ENCODE measurements at places on chromosomes 1 and 21.

DNA sequence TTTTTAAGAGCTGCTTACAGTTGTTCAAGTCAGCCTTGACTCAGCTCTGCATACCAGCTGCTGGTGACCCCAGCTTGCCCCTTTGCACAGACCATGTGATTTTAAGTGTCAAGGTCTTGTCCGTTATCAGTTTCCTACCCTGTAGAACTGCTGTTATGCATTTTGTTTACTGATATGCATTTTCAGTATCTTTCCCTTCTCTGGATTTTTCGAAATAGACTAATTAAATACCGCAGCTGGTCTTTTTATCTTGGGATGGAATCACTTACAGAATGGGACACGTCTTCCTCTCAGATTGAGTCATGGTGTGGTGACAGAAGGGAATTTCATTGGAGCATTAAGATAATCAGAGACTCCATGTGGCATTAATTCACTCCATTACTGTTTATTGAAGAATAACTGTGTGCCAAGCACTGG, 145.6 kb downstream of the FMN2 start:
- DNase-seq: no peak
- no peak overlapping the region for H3K27ac ChIP-seq
- H3K4me3 ChIP-seq: no peak overlapping the region
- H3K27me3 ChIP-seq: no peaks in the 10 kb centered on the region
- H3K36me3 ChIP-seq: no peaks in the 10 kb centered on the region
- H3K4me1 ChIP-seq: no peaks in the 10 kb centered on the region

GRCh38 chr1:240739754-240740153, 127.8 kb upstream of the GREM2 start:
- H3K27me3 ChIP-seq: no peaks in the 10 kb centered on the region
- H3K36me3 ChIP-seq: no peaks in the 10 kb centered on the region
- no peak overlapping the region for H3K4me3 ChIP-seq

GRCh38 chr1:232793944-232794343, 11.3 kb upstream of the MAP10 start:
- H3K4me1 ChIP-seq: peaks cover 5% of the 10 kb centered on the region
- no peaks in the 10 kb centered on the region for H3K36me3 ChIP-seq
- no peak overlapping the region for H3K4me3 ChIP-seq
- no peak for DNase-seq

- H3K4me1 ChIP-seq: no peaks in the 10 kb centered on the region
- no peaks in the 10 kb centered on the region for H3K36me3 ChIP-seq
- no peak overlapping the region for H3K4me3 ChIP-seq
- no peak overlapping the region for H3K27ac ChIP-seq
Measured at GRCh38 chr1:41640141-41640751, 155.8 kb upstream of the EDN2 start.

GRCh38 chr1:26961826-26962225, 1.6 kb upstream of the KDF1 start:
- DNase-seq: no peak
- no peaks in the 10 kb centered on the region for H3K36me3 ChIP-seq
- peaks cover 10% of the 10 kb centered on the region for H3K27me3 ChIP-seq
- no peak overlapping the region for H3K27ac ChIP-seq
- peaks cover 12% of the 10 kb centered on the region for H3K4me1 ChIP-seq

GRCh38 chr1:87213135-87213515, 115.6 kb upstream of the LMO4 start:
- no peak for DNase-seq
- H3K36me3 ChIP-seq: no peaks in the 10 kb centered on the region
- no peaks in the 10 kb centered on the region for H3K4me1 ChIP-seq
- no peaks in the 10 kb centered on the region for H3K27me3 ChIP-seq
- no peak overlapping the region for H3K4me3 ChIP-seq

DNA sequence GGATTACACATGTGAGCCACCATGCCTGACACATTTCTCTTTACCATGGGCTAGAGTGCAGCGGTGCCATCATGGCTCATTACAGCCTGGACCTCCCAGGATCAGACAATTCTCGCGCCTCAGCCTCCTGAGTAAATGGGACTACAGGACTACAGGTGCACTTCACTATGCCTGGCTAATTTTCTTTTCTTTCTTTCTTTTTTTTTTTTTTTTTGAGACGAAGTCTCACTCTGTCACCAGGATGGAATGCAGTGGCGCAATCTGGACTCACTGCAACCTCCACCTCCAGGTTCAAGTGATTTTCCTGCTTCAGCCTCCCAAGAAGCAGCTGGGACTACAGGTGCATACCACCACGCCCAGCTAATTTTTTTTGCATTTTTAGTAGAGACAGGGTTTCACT, 14.8 kb upstream of the KIF1B start:
- H3K27ac ChIP-seq: no peak overlapping the region
- H3K4me3 ChIP-seq: no peak overlapping the region
- DNase-seq: no peak
- no peaks in the 10 kb centered on the region for H3K36me3 ChIP-seq
- no peaks in the 10 kb centered on the region for H3K27me3 ChIP-seq

DNA sequence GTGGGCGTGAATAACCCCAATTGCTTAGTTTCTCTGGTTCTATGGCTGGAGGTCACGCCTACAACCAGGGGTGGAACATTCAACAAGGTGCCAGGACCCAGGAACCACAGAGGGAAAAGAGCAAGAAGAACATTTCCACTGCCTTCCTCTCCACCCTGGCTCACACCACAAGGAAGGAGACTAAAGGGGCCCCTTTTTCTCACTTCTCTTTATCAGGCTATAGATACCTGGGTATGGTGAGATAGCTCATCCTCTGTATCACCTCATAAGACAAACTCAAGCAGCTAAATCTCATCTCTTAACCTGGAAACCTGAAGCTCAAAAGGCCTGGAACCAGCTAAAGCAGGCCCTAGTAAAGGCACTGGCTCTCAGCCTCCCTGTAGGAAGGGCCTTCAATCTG, 438.8 kb upstream of the OLFM3 start:
- H3K36me3 ChIP-seq: no peaks in the 10 kb centered on the region
- H3K27ac ChIP-seq: no peak overlapping the region
- no peaks in the 10 kb centered on the region for H3K4me1 ChIP-seq
- no peak overlapping the region for H3K4me3 ChIP-seq
- no peaks in the 10 kb centered on the region for H3K27me3 ChIP-seq

DNA sequence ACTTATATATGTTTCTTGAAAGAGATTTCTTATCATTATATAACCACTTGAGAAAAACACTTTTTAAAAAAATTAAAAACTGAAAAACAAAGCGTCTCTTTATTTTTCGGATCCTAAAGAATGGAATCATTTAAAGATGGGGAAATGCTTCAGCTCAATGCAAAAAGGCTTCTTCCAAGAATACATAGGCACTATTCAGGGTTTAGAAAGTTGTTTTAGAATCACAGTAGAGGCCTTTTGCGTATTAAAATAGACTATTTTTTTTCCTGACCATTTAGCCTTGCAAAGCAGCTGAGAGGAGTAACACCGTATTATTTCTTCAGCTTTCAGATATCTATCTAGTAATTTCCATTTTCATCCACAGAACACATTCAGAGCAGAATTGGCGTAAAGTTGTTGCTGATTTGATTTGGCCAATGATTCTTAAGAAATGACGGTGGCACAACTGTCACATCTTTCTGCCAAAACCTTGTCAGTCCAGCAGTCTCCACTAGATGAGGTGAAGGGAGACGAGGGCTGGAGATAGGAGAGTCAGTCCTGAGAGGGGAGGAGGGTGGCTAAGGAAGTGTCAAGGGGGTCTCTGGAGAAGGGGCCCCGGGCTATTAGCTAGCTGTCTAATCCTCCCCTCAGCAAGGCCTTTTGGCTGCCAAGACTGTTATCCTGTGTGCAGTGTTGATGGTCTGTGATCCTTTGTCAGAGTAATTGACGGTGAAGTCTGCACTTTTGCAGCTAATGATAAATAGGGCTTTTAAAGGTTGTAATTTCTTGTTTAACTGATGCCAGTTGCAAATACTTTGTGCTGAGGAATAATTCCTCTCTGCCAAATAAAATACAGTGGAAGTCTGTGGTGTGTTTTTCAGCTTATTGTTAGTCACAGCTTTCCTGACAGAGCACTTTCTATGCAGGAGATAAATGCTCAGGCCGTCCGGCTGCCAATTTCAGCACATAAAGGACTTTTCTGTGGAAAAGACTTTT, 34.7 kb downstream of the PRRX1 start:
- H3K4me3 ChIP-seq: peak overlapping the region; percentile 18
- no peaks in the 10 kb centered on the region for H3K27me3 ChIP-seq

DNA sequence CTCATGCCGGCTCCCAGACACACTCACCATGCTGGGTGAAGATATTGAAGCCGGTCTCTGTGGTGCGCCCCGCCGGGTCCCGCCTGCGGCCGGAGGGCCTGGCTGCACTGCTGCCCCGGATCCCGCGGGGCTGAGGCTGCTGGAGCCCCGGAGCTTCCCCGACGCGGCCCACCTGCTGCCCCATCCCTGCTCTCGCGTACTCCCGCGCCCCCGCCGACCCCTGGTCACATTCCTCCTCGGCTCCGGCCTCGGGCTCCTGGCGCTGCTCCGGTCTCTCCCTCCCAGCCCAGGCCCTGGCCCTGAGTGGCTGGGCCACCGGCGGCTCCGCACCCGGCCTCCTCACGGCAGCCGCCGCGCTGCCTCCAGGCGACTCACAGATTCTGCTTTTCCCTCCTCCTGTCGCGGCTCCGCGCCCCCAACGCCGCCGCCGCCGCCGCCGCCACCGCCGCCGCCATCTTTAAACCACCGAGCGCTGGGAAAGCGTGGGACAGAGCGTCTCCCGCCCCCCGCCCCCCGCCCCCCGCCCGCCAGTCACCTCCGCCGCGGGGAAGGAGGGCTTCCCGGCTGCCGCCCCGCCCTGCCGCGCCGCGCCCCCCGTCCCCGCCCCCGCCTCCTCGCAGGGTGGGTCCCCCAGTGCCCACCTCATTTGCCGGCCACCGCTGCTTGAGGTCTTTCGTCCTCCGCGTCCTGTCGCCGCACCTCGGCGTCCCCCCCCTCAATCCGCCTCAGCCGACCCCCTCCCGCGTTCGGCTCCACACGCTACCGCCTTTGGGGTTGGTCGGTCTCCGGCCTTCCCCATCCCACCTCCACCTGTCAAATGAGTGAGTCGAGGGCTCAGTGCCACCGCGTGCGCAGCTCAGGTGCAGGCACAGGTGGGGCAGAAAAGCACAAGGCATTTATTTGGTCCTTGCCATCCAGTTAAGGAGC, at the start of gene ABL2:
TSS of gene ABL2 (minus strand) at position 464 of the 927 bp plus-strand sequence. CDS start at position 184, 280 bp downstream.
- peak within 1 kb of the TSS; percentile 99 for H3K4me3 ChIP-seq
- peaks cover 23% of the 10 kb centered on the region for H3K4me1 ChIP-seq
- H3K36me3 ChIP-seq: no peaks in the 10 kb centered on the region
- H3K27ac ChIP-seq: peak within 1 kb of the TSS; percentile 91

DNA sequence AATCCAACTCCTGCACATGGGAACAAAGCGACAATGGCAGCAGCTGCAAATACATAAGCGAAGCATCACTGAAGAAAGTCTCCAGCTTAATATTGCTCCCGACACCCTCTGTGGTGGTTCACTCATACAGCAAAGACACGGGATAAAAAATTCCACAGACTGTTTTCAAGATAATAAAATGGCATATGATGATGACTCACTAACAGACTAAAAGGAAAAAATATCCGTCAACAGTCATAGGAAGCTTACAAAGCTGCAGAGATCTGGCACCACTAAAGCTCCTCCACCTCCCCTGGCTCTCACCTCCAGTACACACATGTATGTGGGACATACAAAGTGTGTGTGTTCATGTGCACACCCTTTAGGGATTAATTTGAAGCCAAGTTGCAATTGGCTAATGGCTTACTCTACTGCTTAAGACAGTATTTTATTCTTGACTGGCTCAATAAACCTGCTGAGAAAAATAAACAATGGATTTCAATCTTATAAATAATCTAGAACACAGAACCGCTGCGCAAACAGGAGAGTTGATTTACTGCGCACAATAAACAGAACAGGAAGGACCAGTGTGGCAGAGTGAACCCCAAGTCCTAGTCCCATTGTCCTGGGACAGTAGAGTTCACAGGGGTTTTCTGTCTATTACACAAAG, 94.4 kb downstream of the SLC45A1 start:
- peaks cover 4% of the 10 kb centered on the region for H3K36me3 ChIP-seq
- peak overlapping the region; percentile 7 for H3K4me3 ChIP-seq
- no peaks in the 10 kb centered on the region for H3K27me3 ChIP-seq
- H3K4me1 ChIP-seq: peaks cover 100% of the 10 kb centered on the region
- no peak for DNase-seq
- peak overlapping the region; percentile 99 for H3K27ac ChIP-seq

- DNase-seq: no peak
- no peak overlapping the region for H3K27ac ChIP-seq
- no peak overlapping the region for H3K4me3 ChIP-seq
Measured at GRCh38 chr1:41232305-41232704, 9.8 kb downstream of the SCMH1 start.

DNA sequence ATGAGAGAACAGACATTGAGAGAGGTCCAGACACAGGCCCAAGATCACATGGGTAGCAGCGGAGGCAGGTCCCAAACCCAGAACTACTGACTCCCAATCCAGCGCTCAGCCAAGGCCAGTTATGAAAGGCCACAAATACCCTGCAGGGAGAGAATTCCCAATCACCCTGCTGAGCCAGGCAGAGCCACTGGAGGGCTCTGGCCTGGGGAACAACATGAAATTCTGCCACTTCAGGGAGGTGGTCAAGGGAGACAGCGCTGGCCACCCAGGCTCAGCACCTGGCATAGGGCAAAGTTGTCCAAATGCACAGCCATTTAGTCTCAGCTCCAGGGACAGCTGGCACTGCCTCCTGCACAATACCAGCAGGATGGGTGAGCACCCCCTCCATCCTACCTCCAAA, 27.5 kb downstream of the SLC9A1 start:
- no peaks in the 10 kb centered on the region for H3K36me3 ChIP-seq
- H3K4me1 ChIP-seq: peaks cover 7% of the 10 kb centered on the region
- no peaks in the 10 kb centered on the region for H3K27me3 ChIP-seq
- no peak overlapping the region for H3K27ac ChIP-seq

DNA sequence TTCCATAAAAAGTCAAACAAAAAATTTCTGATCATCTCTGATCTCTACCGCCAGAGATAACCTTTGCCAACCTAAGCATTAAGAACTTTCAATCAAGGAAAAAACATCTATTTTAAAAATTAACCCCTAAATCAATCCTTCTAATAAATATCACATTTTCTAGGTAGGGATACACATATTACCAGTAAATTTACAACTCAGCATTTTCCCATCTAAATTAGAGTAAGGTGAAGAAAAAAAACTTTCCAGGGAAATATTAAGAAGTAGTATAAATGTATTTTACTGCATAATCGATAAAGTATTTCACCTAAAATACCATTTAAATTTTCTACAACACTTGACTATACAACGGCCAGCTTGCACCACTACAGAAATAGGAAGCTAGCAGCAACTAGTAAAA, 1.5 kb downstream of the STX6 start:
- no peaks in the 10 kb centered on the region for H3K27me3 ChIP-seq
- H3K27ac ChIP-seq: peak overlapping the region; percentile 88
- no peaks in the 10 kb centered on the region for H3K36me3 ChIP-seq
- H3K4me1 ChIP-seq: peaks cover 29% of the 10 kb centered on the region

DNA sequence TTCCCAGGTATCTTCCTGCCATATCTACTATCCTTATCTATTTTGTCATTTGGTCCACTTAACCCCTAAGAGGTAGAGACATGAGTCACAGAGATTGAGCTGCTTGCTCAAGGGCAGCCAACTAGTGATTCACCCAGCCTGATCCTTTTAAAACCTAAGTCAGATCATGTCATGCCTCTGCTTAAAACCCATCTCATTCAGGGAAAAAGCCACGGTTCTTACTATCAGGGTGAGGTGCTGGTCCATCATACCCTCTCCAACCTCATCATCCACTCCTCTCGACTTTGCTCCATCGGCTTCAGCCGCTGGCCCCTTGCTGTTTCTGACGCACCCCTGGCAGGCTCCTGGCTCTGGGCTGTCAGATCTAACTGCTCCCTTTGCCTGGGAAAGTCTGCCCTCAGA, 14.4 kb upstream of the PPP1R15B start:
- H3K4me3 ChIP-seq: no peak overlapping the region
- peaks cover 2% of the 10 kb centered on the region for H3K4me1 ChIP-seq
- H3K27ac ChIP-seq: no peak overlapping the region
- H3K36me3 ChIP-seq: peaks cover 37% of the 10 kb centered on the region
- no peak for DNase-seq
